Peyer's patch (tissue), 4 donors: ENCODE measurements at places on chromosomes 2 and 18.

GRCh38 chr2:216306868-216307267 lies 65.4 kb downstream of the MARCHF4 start:
- DNase-seq: no peak

- DNase-seq: no peak
Measured at GRCh38 chr2:98560256-98560771, 48.0 kb downstream of the COA5 start.

DNA sequence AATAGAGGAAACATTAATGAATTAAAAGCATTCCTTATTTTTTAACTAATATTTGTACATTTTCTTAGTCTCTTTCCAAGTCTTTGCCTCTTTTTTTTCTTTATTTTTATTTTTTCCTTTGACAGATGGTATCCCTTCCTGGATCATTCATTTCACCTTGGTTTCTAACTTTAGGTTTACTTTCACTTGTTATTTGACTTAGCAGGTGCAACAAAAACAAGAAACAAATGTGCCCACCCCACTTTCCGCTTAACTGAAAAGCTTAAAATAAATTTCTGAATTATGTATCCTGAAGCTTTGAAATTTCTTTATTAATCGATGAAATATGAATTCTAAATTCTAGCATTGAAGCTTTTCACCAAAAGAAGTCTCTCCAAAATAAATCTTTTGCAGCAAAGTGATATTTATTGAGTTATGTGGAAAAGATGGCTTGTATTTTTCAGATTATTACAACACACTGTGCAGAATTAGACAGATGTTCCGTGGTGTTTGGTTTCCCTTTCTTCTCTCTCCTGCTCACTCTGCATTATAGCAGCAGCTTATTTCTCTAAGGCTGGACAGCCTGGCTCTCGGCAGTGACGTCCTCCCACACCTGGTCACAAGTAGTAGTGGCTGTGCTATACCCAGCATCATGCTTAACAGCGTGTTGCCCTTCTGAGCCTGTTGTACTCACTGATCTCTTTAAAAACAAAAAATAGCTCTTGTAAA lies 99.1 kb upstream of the ZNF397 start:
- DNase-seq: no peak

DNA sequence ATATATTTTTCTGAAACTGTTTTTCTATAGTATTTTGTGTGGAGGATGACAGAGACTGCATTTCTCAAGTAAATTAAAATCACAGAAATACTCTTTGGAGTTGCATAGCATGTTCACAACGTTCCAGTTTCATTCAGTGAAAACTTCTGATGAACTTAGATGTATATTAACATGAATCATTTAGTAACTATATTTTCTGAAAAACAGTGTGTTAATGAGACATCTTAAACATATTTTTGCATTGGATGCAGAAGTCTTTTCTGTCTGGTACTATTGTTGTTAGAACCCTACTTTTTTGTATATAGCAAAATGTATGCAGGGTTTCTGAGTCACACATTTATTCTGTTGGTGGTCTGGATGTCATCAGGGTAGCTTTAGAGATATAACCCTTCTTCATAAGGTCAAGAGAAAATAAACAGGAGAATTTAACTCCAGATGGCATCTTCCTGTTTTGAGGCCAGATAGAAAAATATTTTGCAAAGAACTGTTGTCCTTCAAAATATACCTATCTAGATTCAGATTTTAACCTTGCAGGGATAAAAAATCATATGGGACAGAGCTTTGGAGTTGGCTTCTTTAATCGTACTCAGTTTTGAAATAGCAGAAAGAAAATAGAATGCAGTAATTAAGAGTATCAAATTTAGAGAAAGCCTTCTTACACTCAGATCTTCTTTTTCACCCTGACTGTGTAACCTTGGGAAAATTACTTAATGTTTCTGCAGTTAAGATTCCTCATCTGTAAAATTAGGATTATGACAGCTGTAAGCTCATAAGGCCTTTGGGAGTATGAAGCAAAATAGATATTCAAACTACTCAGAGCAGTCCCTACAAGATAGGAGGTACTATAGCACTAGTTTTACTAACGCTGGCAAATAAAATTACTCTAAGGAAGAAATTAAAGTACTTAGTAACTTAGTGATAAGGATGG lies 5.3 kb downstream of the COL3A1 start:
- DNase-seq: no peak

- no peak for DNase-seq
Measured at GRCh38 chr2:173808718-173809117, 156.5 kb downstream of the SP3 start.

DNA sequence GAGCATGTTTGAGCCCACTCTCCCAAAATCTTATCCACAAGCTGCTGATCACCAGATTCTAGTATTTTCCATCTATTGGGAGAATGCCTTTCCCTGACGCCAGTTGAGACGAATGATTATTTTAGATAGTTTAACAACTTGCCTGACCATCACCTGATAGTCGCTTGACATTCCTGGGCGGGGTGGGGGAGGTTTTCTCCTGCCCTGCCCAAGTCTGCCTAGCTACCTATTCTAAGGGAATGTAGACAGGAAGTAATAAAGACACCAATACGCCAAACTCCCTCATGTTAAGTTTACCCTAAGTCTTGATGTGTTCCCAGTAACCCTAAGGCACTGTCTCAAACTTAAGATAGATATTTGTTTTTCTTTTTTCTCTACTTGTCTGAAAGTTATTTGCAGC lies 4.6 kb upstream of the ACAA2 start:
- no peak for DNase-seq

DNA sequence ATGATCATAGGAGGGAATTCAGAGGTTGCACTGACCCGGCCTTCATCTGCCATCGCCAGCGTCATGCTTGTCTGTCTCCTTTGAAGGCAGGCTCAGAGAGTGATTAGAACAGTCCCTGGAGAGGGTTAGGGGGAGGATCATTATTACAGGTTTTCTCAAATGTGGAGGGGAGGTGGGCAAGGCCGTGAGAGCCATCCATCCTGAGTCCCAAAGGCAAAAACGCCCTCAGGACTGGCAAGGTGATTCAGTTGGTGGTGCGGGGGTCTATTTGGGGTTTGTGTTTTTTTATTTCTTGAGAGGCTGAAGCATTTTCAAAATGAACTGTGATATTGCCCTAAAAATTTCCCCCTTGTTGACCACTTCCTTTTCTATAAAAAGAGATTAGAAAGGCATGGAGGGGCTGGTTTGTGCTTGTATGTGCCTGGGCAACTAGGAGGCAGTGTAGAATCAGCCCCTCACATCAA lies 39.3 kb upstream of the GYPC start:
- no peak for DNase-seq

- DNase-seq: no peak
Measured at GRCh38 chr2:75539955-75540716, 20.6 kb downstream of the EVA1A start.

GRCh38 chr2:151614606-151615306 lies 119.5 kb downstream of the NEB start:
- DNase-seq: no peak

DNA sequence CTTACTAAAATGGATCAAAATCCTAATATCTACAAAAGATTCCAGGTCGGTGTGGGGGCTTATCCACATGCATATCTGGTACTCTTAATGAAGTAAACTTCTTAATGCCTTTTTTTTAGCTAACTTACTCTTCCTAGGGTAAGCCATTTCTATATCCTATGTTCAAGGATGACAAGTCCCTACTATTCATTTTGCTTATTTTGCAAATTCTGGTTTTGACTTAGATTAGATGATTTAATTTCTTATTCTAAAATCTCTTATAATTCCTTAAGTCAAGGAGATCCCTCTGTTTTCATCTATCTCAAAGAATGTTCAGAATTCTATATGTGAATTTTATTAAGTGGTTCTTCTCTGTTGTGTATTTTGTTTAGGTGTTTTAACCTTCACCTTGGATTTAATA lies 79.7 kb downstream of the KYNU start:
- no peak for DNase-seq

- no peak for DNase-seq
Measured at GRCh38 chr2:2007551-2008501, 263.5 kb upstream of the PXDN start.

DNA sequence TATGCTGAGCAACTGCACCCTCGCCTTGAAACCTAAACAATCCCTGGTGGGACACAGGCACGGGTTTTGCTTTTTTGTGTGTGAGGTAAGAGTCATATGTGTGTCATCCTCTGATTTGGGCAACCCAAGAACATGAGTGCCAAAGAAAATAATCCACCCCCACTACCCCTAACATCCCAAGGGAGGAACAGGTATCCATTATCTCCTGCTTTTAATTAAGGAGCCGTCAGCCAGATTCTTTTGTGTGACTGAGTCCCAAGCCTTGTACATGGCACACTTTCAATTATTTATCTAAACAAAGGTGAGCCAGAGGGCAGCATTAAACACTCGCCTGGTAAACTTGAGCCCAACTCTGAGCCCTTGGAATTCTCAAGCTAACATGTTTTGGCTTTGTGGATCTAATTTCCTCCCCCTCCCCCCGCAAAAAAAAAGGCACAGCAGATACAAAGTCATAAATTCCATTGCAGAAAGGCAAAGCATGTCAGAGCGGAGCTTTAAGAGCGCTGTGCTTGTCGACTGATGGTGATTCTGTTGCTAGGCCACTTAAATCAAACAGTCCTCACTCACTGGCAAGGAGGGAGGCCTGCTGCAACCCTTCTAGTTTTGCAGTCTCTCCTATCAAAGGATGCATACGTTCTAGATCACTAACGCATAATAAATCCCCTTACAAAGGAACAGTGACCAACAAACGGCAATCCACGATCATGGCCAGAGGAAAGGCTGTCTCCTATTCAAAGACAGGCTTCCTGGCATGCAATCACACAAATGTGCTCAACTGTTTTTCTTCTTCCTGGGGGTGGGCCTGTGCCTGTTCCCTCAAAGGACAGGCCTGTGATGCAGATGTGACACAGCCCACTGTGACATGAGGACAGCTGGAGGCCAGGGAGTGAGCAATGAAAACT lies 143.5 kb upstream of the LMAN1 start:
- no peak for DNase-seq

- DNase-seq: no peak
Measured at GRCh38 chr2:208092093-208092832, 32.1 kb downstream of the CRYGD start.

- DNase-seq: no peak
Measured at GRCh38 chr2:239930378-239930777, 94.8 kb downstream of the NDUFA10 start.

- DNase-seq: no peak
Measured at GRCh38 chr2:189002079-189002478, 27.9 kb downstream of the COL3A1 start.

DNA sequence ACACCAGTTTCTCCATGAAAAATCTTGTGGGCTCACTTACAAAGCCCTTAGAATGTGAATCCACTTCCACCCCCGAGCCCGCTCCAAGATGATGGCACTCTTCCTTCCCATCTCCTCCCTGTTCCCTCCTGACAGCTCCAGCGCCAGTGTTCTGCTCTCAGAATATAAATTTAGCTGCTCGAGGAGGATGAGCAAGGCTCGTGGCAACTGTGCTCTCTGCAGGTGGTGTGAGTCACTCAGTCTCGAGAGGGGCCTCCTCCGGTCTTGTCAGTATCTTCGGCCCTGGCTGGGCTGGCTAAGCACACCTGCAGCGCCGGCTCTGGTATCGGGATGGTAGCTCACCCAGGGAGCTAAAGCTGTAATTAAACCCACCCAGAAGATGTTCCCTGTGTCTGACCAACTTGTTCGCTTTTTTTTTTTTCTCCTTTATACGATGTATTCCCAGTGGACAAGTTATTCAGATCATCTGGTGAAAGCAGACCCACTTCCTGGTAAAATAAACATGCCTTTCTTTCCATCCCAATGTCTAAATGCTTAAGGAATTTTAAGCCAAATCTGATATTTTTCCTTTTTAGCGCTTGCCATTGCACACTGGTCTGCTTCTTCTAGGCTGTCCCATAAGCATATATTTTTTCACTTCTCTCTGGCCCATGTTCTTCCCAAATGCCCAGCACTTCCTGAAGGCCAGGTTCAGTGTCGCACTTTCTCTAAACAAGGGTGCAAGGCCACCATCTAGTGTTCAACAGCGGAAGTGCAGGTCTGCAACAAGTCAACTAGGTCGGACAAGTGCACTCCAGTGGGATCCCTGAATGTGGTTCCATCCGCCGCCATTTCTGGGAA lies 31.4 kb upstream of the YPEL5 start:
- DNase-seq: peak; percentile 81

- peak; percentile 86 for DNase-seq
Measured at GRCh38 chr2:45643543-45644542, 7.6 kb upstream of the PRKCE start.

- no peak for DNase-seq
Measured at GRCh38 chr2:220775856-220776488, 796.1 kb downstream of the EPHA4 start.

DNA sequence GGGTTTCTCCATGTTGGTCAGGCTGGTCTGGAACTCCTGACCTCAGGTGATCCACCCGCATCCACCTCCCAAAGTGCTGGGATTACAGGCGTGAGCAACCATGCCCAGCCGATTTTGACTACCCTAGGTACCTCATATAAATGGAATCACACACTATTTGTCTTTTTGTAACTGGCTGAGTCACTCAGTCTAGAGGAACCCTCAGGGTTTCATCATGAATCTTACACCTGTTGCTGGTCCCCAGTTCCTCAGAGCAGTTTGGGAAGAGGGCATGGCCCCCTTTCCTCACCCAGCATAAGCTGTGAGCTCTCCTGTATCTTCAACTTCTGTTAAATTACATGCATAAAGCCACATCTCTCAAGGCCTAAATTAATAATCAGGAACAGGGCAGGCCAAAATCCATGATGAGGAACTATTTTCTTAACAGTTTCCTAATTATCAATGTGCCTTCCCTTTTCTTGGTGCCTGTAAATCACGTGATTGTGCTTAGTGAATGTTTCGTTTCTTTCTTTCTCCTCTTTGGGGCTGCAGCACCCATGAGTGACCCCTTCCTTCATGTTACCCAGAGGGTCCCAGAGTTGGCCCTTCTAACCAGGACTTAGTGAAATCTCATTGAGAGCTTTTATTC lies 20.9 kb downstream of the DYSF start:
- DNase-seq: no peak

DNA sequence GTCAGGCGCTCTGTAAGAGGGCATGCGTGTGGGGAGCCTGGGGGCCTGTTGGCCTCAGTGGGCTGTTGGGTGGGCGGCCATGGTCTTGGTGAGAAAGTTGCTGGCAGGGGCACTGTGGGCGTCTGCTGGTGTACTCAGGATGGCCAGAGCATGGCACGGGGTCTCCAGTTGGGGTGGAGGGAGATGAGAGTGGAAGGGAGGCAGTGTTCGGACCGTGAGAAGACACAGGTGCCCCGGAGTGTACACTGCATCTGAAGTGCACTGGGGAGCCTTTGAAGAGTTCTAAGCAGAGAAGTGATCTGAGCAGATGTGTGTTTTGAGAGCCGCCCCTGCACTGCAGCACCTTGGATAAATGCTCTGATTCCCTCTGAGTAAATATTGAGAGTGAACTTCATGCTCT lies 150.8 kb downstream of the LDLRAD4 start:
- no peak for DNase-seq
